ENCODE measurements at places on chromosomes 13 and 19. TPM values are rescaled to one million over a fixed set of nuclear protein-coding genes. Genes with fewer than 3 reads are reported as not detected.
A peak's percentile ranks its signal among the peaks of the same experiment; 100 is the strongest.

Gene OR7C1
- not detected for total RNA-seq

Gene LSM7
- 152 TPM for total RNA-seq

Gene KANK3
- 0.15 TPM for total RNA-seq

Gene ZNF534
- total RNA-seq, result 0.04 TPM

Gene TYROBP
- not detected for total RNA-seq

Gene ZNF57
- 17.5 TPM for total RNA-seq

Gene ZNF154
- total RNA-seq, result not detected

DNA sequence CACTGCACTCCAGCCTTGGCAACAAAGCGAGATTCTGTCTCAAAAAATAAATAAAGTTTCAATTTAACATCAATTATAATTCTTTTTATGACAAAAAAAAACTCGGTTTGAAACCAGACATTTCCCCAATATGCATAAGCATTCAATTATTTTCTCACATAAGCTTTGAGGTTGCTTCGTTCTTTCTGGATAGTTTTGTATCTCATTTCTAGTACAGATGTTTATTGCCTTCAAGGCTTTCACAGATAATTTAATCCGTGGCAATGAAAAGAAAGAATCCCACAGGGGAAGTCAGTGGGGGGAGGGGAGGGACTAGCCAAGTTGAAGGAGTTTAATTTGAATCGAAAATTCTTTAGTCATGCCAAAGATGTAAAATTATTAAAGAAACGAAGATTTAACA lies 29.6 kb upstream of the TSC22D1 start:
- H3K4me3 ChIP-seq, result no peak overlapping the region
- H3K36me3 ChIP-seq, result no peaks in the 10 kb centered on the region
- no peak for DNase-seq
- no peaks in the 10 kb centered on the region for H3K27me3 ChIP-seq
- no peaks in the 10 kb centered on the region for H3K4me1 ChIP-seq

- H3K4me1 ChIP-seq, result no peaks in the 10 kb centered on the region
- H3K27ac ChIP-seq, result no peak overlapping the region
- H3K27me3 ChIP-seq, result peaks cover 15% of the 10 kb centered on the region
Measured at GRCh38 chr13:74575729-74576125, 441.5 kb upstream of the KLF12 start.

DNA sequence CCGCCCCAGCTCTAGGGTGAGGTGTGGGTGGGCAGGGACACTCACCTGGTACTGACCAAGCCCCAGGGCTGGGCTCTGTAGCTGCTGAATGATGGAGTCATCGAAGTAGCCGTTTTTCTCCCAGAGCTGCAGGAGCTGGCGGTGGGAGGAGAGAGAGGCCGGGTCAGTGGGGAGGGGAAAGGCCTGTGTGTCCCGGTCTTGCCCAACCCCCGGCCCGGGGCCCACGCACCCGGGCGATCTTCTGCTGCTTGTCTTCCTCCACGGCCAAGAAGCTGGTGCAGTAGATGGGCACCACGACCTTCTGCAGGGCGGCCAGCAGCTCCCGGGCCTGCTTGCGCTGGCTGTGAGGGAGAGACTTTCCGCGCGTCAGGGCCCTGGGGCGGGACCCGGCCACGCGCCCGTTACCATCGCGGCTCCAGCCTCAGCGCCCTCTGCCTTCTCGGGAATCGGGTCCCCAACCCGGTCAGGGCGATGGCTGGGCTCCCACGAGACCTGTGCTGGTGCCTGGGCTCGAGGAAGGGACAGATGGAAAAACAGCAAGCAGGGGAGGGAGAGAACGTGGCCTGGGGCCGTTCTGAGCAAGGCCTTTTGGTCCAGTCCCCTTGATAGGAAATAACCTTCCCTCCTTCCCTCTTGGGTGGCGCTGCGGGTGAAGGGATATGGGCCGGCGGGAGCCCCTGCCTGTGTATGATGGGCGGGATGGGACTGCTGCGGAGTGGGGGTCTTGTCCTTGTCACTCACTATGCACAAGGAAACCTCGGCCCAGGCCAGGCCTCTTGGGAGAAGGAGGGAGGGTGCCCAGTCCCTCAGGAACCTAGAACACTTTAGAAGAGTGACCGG lies 11.5 kb downstream of the CHERP start:
- DNase-seq, result no peak
- no peaks in the 10 kb centered on the region for H3K27me3 ChIP-seq
- H3K4me1 ChIP-seq, result no peaks in the 10 kb centered on the region
- H3K27ac ChIP-seq, result no peak overlapping the region
- peaks cover 49% of the 10 kb centered on the region for H3K36me3 ChIP-seq
- no peak overlapping the region for H3K4me3 ChIP-seq

DNA sequence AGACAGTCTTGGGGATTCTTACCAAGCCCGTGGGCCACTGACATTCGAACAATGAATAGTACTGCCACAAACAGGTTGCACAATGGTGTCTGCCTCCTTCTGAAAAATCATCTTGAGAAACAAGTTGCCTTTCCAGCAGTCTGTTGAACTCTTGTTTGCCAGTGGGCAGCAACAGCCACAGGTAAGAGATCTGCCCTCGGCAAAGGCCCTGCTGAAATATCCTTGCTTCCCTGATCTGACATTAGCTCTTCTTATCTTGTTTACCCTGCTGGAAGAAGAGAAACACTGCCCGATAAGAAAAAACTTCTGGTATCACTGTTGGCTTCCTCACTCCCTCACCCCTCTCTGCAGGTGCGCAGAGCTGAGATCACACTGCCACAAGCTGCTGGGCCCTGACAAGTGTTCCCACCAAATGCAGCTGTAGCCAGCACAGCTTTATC lies 2.0 kb downstream of the DOCK9 start:
- H3K27ac ChIP-seq, result no peak overlapping the region
- H3K4me3 ChIP-seq, result no peak overlapping the region
- no peaks in the 10 kb centered on the region for H3K27me3 ChIP-seq
- H3K36me3 ChIP-seq, result no peaks in the 10 kb centered on the region

- no peak overlapping the region for H3K27ac ChIP-seq
- no peaks in the 10 kb centered on the region for H3K36me3 ChIP-seq
- H3K27me3 ChIP-seq, result peaks cover 4% of the 10 kb centered on the region
- H3K4me3 ChIP-seq, result no peak overlapping the region
- H3K4me1 ChIP-seq, result no peaks in the 10 kb centered on the region
Measured at GRCh38 chr19:54352041-54352440, 12.7 kb downstream of the LAIR1 start.

DNA sequence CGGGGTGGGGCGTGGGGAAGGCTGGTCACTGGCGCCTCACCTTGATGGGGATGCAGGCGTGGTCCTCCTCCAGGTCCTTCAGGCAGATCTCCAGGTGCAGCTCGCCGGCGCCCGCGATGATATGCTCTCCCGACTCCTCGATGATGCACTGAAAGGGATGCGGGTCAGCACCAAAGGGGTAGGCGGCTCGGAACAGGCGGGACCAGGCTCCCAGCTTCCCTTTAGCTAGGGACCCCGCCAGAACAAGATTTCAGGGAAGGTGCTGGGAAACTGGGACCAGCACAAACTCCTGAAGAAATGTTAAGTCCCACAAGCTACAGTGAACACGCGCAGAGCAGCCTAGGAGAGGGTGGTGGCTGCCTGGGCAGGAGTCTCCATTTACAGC lies 6.0 kb downstream of the EEF2 start:
- no peaks in the 10 kb centered on the region for H3K27me3 ChIP-seq
- peaks cover 37% of the 10 kb centered on the region for H3K4me1 ChIP-seq
- H3K36me3 ChIP-seq, result peaks cover 84% of the 10 kb centered on the region
- H3K4me3 ChIP-seq, result no peak overlapping the region
- no peak overlapping the region for H3K27ac ChIP-seq
- DNase-seq, result no peak

- H3K27me3 ChIP-seq, result no peaks in the 10 kb centered on the region
- H3K4me3 ChIP-seq, result no peak overlapping the region
- H3K36me3 ChIP-seq, result no peaks in the 10 kb centered on the region
- H3K27ac ChIP-seq, result no peak overlapping the region
- no peak for DNase-seq
Measured at GRCh38 chr13:34719060-34719875, 222.8 kb upstream of the NBEA start.

GRCh38 chr13:48741377-48741776 lies 87.6 kb downstream of the CYSLTR2 start:
- no peaks in the 10 kb centered on the region for H3K4me1 ChIP-seq
- DNase-seq, result no peak
- no peaks in the 10 kb centered on the region for H3K36me3 ChIP-seq
- no peak overlapping the region for H3K27ac ChIP-seq

DNA sequence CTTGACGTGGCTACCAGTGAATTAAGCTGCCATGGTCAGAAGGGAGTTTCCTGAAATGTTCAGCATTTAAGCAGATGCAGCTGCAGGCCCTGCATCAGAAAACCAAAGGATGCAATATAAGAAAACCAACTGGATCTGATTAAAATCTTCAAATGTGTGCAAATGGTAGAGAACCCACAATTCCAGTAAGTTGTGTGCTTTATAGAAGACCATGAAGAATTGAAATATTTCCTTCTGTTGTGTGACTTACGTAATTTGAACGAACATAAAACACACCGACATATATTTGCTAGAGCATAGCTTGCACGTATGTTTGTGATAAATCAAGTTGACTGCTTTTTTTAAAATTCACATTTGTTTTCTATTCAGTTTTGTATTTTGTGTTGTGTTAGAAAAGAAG lies 191.4 kb downstream of the COL4A1 start:
- H3K27me3 ChIP-seq, result no peaks in the 10 kb centered on the region
- no peaks in the 10 kb centered on the region for H3K4me1 ChIP-seq
- no peak overlapping the region for H3K27ac ChIP-seq

GRCh38 chr19:39969266-39969665 lies 1.7 kb upstream of the PSMC4 start:
- no peak overlapping the region for H3K4me3 ChIP-seq
- no peaks in the 10 kb centered on the region for H3K27me3 ChIP-seq
- peaks cover 34% of the 10 kb centered on the region for H3K4me1 ChIP-seq
- H3K36me3 ChIP-seq, result peaks cover 16% of the 10 kb centered on the region
- peak; percentile 14 for DNase-seq
- peak overlapping the region; percentile 76 for H3K27ac ChIP-seq

GRCh38 chr13:26500618-26501320 lies 56.7 kb upstream of the WASF3 start:
- H3K4me3 ChIP-seq, result no peak overlapping the region
- H3K27me3 ChIP-seq, result peaks cover 21% of the 10 kb centered on the region
- H3K4me1 ChIP-seq, result no peaks in the 10 kb centered on the region
- no peak overlapping the region for H3K27ac ChIP-seq

GRCh38 chr19:4980067-4980466 lies 11.2 kb downstream of the KDM4B start:
- H3K4me1 ChIP-seq, result peaks cover 25% of the 10 kb centered on the region
- no peak overlapping the region for H3K27ac ChIP-seq
- DNase-seq, result no peak
- H3K36me3 ChIP-seq, result peaks cover 8% of the 10 kb centered on the region

- H3K4me1 ChIP-seq, result peaks cover 8% of the 10 kb centered on the region
- no peak for DNase-seq
- H3K4me3 ChIP-seq, result no peak overlapping the region
- peaks cover 7% of the 10 kb centered on the region for H3K27me3 ChIP-seq
Measured at GRCh38 chr19:5778402-5778801, 6.1 kb downstream of the PRR22 start.

DNA sequence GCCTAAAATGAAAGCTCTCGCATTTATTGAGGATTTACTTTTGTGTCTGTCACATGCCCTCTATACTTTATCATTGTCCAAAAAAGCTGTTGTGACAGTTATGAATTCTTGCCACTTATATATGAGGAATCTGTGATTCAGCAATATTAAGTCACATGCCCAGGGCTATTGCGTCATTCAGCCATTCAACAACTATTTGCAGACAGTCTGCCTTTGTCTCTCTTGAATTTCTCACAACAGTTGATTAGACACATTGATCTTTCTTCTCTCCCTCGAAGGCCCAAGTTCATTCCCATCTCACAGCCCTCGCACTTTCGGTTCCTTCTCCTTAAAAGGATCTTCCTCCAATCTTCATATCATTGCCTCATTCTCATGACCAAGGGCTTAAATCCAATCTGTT lies 342.6 kb downstream of the MZT1 start:
- H3K4me3 ChIP-seq, result no peak overlapping the region
- H3K27me3 ChIP-seq, result no peaks in the 10 kb centered on the region
- DNase-seq, result peak; percentile 44
- H3K27ac ChIP-seq, result no peak overlapping the region
- peaks cover 26% of the 10 kb centered on the region for H3K4me1 ChIP-seq
- no peaks in the 10 kb centered on the region for H3K36me3 ChIP-seq

GRCh38 chr13:97913206-97913605 lies 40.3 kb upstream of the IPO5 start:
- no peaks in the 10 kb centered on the region for H3K27me3 ChIP-seq
- DNase-seq, result no peak
- H3K27ac ChIP-seq, result no peak overlapping the region
- H3K4me1 ChIP-seq, result no peaks in the 10 kb centered on the region

DNA sequence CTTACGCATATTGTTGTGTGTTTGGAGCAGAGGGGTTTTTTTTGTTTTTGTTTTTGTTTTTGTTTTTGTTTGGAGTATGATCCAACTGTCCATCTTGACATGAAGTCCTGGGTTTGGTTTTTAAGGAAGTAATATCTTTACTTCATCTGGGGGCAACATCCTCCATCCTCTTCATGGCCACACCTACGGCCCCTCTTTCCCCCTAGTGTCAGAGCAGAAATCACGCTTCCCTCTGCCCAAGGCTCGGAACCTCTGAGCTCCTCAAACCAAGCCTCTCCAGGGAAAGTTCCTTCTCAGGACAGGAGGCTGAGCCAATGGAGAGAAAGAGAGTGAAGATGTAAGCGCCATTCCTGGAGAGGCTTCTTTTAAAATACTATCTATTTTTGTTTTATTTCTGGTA lies 58.6 kb upstream of the PDX1 start:
- DNase-seq, result no peak
- H3K36me3 ChIP-seq, result no peaks in the 10 kb centered on the region
- H3K4me1 ChIP-seq, result no peaks in the 10 kb centered on the region
- H3K27ac ChIP-seq, result no peak overlapping the region

- H3K4me1 ChIP-seq, result no peaks in the 10 kb centered on the region
- no peaks in the 10 kb centered on the region for H3K27me3 ChIP-seq
- H3K36me3 ChIP-seq, result no peaks in the 10 kb centered on the region
- H3K27ac ChIP-seq, result no peak overlapping the region
Measured at GRCh38 chr13:113827021-113827420, 36.9 kb downstream of the GAS6 start.

DNA sequence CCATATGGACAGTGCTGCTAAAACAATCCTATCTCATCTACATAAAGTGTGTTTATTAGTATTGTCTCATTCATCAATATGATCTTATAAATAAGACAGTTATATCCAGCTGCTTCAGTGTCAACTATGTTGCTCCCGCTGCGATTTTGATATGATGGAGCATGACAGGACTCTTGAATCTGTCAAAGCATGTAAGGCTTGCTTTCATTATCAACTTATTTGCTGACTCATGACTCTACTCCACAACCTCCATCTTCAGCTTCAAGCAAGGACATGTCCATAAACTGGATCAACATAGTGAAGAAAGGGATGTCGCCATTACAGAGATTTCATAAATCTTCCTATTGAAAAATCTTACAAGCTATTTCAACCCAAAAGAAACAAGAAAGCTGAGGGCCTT lies 2812.6 kb downstream of the PCDH9 start:
- DNase-seq, result no peak
- H3K4me3 ChIP-seq, result no peak overlapping the region
- no peak overlapping the region for H3K27ac ChIP-seq
- H3K4me1 ChIP-seq, result no peaks in the 10 kb centered on the region
- H3K27me3 ChIP-seq, result no peaks in the 10 kb centered on the region
- no peaks in the 10 kb centered on the region for H3K36me3 ChIP-seq

GRCh38 chr13:48729856-48730255 lies 76.1 kb downstream of the CYSLTR2 start:
- DNase-seq, result no peak
- H3K27ac ChIP-seq, result no peak overlapping the region
- H3K36me3 ChIP-seq, result no peaks in the 10 kb centered on the region
- H3K27me3 ChIP-seq, result no peaks in the 10 kb centered on the region

GRCh38 chr19:8045872-8046568 lies 6.5 kb upstream of the CCL25 start:
- 0 out of 2 replicates have a peak, but pooled peaks cover 17% of the 10 kb centered on the region for H3K4me1 ChIP-seq
- no peak overlapping the region for H3K4me3 ChIP-seq
- no peaks in the 10 kb centered on the region for H3K27me3 ChIP-seq
- H3K36me3 ChIP-seq, result no peaks in the 10 kb centered on the region
- no peak overlapping the region for H3K27ac ChIP-seq
